ENCODE measurements at places on chromosomes 2 and 18.

- no peak for DNase-seq
Measured at GRCh38 chr18:36484591-36484990, 187.1 kb downstream of the FHOD3 start.

GRCh38 chr2:173400760-173401159 is 46.1 kb downstream of the CDCA7 start:
- DNase-seq, result no peak

GRCh38 chr18:7388741-7389140 is 157.9 kb downstream of the LRRC30 start:
- no peak for DNase-seq

- no peak for DNase-seq
Measured at GRCh38 chr2:69216535-69217332, 170.3 kb downstream of the GFPT1 start.

DNA sequence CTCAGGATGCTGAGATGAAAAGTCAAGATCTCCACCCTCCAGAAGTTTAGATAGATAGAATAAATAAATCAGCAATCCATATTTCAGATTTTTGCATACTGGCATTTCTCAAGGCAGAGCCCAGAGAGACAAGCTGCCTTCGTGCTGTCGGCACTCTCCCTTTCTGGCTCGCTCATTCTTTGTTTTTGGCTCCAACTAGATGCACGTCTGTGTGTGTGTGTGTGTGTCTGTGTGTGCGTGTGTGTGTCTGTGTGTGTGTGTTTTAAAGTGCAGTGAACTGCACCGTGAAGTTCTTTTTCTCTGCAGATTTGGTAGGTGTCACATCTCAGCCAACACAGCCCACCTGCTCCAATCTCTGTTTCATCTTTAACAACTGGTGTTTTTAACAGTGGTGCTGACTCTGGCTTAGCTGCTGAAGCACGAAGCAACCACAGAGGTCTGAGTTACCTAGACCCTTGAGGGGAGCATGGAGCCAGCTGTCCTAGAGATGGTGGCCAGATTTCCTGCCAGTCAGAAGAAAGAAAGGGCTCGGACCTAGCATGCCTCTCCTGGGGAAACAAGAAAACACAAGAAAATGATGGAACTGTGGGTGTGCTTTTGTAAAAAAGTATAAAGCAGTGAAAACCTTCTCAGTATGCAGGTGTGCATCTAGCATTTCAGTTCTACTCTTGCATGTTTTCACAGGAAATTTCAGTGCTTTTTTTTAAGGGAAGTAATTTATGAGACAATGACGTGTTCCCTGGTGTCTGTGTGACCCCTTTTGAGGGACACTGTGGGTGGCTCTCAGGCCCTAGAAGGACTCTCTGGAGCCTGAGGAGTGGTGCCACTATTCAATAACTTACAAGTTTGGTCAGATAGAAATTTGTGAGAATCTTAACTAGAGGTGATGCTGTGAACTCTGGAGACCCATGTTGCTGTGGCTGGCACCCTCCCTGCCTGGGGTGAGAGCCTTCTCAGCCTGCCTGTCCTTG is 364.3 kb downstream of the RNF144A start:
- DNase-seq, result no peak

DNA sequence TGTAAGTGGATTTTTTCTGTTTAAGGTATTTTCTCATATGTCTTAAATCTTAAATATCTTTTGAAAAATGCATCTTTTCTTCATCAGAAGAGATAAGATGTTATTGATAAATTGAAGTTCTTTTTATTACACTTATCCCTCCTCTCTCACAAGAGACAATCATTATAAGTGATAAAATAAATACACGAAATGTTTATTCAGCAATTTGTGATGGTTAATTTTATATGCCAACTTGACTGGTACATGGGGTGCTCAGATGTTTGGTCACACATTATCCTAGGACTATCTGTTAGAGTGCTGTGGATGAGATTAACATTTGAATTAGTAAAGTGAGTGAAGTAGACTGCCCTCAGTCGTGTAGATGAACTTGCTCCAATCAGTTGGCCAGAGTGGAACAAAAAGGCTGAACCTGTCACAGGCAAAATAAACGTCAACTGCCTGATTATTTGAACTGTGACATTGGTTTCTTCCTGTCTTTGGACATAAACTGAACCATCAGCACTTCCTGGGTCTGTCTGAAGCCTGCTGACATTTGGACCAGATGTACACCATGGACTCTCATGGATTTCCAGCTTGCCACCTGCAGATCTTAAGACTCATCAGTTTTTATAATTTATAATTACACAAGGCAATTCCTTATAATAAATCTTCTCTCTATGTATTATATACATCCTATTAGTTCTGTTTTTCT is 1126.7 kb downstream of the LRP1B start:
- DNase-seq, result no peak

GRCh38 chr2:144339048-144339447 is 180.9 kb downstream of the ZEB2 start:
- DNase-seq, result no peak

DNA sequence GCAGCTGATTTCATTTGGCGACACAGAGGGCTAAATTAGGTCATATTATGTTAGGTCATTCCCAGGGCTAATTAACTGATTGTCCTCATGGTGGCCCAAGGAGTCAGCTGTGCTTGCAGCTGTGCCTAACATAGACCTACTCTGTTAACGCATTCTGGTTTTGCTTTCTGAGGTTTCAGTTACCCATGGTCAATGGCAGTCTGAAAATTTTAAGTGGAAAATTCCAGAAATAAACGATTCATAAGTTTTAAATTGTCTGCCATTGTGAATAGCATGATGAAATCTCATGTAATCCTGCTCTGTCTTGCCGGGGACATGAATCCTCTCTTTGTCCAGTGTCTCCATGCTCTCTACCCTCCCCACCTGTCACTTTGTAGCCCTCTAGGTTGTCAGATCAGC is 168.7 kb downstream of the KCNS3 start:
- DNase-seq, result no peak

DNA sequence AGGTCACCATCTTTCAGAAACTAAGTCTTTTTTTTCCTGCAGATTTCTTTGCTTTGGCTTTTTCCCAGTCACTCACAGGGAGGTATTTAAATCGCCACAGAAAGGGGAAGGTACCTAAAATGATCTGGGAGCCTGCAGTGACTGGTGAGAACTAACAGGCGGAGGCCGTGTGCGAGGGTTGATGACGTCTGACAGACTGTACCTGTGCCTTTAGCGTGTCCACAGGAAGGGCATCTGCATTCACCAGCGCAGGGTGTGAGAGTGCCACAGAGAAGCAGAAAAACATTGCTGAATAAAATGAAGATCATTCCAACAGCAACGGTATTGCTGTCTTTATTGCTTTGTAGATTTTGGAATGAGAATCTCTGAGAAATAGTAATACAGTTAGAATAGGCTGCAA is 5.7 kb downstream of the CTDP1 start:
- DNase-seq, result no peak

GRCh38 chr2:178761759-178762371 is 45.4 kb downstream of the TTN start:
- no peak for DNase-seq

DNA sequence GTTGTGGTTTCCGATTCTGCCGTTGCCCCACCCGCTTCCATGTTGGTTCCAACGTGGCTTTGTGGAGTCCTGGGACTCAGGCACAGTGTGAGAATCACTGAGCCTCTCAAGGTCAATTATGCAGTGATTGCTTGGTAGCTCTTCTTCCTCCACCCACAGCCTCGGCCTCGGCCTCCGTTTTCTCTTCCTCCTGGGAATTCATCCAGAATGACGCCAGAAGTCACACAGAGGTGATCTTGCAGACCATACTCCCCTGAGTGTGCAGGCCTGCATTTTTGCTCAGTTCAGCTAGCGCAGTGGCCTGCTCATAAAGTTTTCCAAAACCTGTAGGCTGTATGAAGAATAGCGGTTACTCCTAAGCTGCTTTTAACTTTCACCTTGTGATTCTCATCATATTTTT is 273.3 kb downstream of the GBX2 start:
- DNase-seq, result no peak

GRCh38 chr2:128439791-128440665 is 121.4 kb upstream of the HS6ST1 start:
- no peak for DNase-seq

DNA sequence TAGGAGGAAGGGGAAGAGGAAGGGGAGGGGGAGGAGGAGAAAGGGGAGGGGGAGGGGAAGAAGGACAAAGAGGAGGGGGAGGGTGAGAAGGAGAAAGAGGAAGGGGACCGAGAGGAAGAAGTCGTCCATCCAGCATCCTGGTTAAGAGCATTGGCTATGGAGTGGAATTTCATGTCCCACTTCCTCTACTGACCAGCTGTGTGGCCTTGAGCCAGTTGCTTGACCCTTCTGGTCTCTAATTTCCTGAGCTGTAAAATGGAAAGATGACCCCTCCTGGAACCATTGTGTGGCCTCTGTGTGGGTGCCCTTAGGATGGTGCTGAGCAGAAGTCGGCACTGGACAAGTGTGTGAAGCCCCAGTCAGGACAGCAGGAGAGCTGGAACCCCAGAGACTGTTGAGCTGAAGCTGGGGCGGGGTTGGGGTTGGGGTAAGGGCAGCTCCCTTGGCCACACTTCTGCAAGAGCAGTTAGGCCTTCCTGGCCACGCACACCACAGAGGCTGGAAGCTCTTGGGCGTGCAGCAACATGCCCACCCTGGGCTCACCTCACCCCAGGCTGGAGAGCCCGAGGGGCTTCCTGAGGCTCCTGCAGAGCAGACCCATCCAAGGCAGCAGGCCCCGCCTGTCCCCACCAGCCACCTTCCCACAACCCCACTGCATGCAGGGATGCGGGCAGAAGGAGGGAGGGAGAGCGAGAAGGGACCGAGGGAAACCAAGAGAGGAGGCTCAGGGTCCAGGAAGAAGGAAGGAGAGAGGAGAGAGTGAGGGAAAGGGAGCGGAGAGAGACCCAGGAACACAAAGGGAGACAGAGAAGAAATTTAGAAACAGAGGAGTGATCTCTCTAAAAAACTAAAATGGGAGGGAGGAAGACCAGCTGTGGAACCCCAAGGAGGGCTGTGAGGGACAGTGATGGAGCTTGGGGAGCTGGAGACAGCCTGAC is 16.2 kb downstream of the ADRA2B start:
- no peak for DNase-seq

DNA sequence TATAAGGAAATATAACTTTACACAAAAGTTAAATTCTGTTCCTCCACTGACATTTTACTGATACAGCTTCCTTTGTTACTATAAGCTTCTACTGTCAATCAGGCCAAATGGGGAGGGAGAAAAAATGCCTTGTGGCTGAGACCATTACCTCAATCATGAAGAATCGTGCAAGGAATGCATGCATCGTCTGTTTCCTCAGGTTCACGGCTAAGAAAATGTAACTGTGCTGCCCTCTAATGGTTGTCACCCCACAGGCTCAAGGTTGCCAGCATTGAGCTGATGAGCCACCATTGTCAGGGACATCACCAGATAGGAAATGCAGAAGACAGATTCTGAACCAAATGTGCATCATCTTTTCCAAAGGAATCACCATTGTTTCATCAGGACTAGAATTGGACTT is 426.9 kb downstream of the CDH2 start:
- no peak for DNase-seq

DNA sequence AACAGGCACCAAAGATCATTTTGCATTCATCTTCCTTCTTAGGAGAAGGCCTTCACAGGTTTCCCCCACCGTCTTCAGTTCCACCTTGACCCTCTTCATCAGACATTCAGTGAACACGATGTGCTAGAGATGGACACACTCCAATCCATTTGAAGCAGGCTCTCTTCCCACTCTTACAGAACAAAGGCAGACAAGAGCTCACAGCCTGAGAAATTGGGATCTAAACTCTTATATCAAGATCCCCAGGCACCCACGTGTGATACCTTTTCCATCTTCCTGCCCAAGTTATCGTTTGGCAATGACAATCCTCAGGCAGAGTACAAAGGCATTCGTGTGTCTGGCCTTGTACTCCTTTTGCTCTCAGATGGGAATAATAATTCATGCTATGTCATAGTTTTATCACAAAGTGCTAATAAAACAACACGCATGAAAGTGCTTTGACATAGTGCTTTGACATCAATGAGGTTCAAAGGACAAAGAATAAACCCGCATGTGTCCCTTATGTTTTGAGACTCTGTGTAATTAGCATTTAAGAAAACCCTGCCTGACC is 369.3 kb upstream of the KLHL29 start:
- DNase-seq, result no peak

DNA sequence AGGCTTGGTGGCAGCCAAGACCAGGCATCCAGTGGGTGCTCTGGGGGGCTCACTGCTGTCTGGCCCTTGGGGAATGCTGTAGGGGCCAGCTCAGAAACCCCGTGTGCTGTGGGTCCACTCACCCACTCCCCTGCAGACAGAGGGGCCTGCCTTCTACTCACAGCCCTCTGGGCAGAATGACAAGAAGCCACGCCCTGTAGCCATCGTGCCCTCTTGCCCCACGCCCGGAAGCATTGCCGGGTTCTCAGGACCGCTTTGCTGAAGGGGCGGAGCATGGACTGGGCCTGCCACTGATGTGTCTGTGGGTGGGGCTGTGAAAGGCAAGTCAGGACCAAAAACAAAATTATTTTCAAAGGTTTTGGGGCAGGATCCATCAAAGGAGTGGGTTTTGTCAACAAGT is 27.8 kb downstream of the GLI2 start:
- no peak for DNase-seq

- DNase-seq, result no peak
Measured at GRCh38 chr2:210616074-210616473, 59.7 kb downstream of the CPS1 start.

DNA sequence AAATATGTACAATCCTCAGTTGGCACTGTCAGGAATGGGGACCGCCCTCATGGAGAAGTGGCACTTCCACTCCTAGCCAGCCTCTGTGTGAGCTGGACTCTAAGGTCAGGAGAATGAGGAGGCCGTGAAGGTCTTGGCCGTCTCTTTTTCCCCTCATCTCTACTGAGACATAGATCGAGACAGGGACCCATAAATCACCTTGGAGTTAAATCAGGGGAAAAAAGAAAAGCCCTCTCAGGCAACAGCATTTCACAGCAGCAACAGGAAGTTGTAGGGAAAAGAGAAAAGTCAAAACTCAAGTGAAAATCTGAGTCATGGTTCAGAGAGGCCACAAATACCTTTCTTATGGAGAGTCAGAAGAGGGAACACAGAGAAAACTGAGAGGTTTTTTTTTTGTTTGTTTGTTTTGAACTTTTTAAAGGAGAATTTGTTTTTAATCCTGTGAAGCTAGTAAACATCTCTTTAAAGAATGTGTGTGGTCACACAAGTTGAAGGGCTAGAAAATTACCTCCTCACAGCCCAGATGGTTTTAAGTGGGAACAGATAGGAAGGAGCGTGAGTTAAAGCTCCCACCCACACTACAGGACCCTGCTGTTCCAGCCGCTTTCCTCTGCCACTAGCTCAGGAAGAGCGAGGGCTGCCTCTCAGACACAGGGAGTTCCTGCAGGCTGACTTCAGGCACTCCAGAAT is 30.6 kb upstream of the CYP1B1 start:
- no peak for DNase-seq

DNA sequence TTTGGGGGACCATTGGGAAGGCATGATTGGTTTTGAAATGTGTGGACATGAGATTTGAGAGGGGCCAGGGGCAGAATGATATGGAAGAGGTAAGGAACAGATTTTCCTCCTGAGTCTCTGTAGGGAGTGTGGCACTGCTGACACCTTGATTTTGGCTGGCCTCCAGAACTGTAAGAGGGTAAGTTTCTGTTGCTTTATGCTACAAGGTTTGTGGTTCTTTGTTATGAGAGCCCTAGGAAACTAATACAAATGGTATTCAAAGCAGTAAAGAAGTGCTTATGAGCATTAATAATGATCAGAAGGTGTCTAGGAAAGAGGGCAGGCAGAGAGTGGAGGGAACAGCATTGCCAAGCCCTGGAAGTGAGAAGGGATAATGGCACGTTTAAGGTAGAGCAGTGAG is 574.3 kb upstream of the NXPH2 start:
- DNase-seq, result no peak
